ENCODE measurements at places on chromosomes 5 and 9.

GRCh38 chr5:171080186-171080938 lies 218.5 kb downstream of the RANBP17 start:
- DNase-seq = no peak

GRCh38 chr5:148476302-148476701 lies 92.5 kb downstream of the FBXO38 start:
- no peak for DNase-seq

DNA sequence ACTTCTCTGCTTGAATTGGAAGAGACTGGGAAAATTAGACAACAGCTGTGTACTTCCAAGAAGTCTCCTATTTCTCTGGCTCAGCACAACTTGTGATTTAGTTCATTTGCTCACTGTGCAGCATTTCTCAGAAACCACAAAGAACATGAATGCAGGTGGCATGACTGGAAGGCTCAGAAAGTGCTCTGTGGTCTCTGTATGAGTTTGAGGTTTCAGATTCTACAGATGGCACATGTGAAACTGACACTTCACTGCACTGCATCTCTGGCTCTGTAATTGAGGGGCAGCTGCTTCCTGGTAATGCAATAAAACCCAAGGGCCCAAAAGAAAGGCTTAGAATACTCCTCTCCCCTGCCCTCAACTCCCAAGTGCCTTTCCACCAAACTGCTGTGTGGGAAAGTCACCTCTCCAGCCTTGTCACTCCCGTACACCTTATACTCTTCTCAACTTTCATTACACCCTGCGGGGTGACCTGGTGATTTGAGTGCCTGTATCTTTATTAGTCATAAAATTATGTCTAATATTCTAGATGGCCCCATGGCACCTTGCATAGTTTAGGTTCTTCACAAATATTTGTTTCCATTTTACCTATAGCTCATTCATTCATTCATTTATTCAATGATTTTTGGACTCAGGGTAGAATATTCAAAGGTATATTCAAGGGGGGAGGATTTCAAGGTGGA lies 82.5 kb downstream of the ESM1 start:
- DNase-seq = no peak

- no peak for DNase-seq
These were observed 44.9 kb upstream of the SLC12A2 start for GRCh38 chr5:128038643-128039042.

DNA sequence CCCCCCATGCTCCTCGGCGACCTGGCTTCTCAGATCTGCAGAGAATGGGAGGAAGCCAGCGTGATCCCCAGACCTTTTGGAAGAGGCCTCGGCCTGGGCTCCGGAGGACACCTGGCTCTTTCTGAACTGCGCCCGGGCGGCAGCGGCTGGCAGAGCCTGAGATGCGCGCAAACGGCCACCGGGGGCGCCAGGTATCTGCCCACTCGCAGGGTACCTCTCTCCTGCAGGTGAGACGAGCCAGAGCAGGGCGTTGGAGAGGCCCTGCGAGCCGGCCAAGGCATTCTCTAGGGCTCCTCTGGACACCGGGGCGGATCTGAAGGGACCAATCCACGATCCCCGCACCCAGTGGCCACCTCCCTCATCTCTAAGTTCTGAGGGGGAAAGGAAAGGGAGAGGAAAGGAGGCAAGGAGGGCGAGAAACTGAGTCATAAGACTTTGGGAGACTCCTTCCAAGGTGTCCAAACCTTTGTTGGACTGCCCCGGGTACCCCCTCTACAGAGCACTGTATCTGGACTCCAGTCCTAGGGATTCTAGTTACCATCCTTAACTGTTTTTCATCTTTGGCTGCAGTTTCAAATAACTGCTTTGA lies 55.0 kb upstream of the SLC46A2 start:
- no peak for DNase-seq

DNA sequence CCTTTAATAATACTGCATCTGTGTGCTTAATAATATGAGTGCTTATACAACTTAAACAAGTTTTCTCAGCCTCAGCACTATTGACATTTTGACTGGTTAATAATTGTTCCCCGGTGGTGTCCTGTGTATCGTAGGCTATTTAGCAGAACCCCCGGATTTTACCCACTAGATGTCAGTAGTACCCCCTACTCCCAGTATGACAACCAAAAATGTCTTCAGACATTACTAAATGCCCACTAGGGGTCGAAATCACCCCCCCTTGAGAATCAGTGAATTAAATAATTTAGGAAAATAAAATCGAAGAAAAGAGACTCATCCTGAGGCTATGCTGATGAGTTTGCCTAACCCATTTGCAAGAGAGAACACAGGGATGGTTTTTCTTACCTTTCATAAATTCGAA lies 166.3 kb downstream of the ATP10B start:
- DNase-seq = no peak

DNA sequence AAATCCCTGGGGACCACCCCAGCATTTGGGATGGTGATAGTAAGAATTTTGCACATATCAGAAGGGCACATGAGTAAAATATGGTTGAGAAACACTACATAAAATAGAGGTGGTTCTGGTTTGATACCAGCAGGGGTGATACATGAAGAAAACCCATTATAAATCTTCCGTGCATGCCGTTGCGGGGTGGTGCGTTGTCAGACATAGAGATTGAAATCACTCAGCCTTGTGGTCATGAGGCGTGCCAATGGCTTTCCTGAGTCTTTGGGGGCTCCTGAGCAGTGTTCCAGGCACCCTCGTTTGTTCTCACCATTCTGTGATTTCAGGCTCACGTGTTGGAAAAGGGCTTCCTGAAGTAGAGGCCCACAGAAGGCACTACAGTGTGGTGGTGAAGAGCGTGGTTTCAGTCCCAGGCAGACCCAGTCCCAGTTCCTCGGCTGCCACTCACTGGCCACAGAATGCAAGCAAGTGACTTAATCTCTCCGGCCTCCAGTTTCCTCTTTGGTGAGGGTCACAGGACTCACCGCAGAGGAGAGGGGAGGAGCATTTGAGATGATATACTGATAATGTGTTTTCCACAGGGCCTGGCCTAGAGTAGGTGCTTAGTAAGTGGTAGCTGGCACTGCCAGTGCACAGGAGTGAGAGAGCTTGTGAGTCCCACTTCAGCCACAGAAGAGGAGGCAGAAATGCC lies 20.5 kb upstream of the GLRX start:
- DNase-seq = peak; percentile 57

- DNase-seq = no peak
These were observed 59.6 kb upstream of the RGMB start for GRCh38 chr5:98713856-98714255.

DNA sequence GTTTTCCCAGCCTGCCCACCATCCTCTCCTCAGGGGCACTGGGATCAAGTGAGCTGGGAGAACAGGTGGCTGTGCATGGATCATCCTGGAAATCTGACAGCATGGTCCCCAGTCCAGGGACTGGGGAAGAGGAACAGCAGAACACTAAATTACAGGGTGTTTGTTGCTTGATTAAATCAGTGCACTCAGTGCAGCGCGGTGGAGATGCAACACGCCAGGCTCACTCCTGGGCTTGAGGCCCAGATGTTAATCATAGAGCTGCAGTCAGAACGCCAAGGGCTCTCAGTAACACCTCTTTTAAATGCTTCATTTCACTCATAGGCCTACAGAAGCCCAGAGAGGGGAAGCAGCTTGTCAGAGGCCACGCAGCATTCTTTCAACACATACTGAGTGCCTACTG lies 14.2 kb upstream of the LARP1 start:
- no peak for DNase-seq

GRCh38 chr9:7055171-7055903 lies 297.6 kb downstream of the KDM4C start:
- DNase-seq = no peak

DNA sequence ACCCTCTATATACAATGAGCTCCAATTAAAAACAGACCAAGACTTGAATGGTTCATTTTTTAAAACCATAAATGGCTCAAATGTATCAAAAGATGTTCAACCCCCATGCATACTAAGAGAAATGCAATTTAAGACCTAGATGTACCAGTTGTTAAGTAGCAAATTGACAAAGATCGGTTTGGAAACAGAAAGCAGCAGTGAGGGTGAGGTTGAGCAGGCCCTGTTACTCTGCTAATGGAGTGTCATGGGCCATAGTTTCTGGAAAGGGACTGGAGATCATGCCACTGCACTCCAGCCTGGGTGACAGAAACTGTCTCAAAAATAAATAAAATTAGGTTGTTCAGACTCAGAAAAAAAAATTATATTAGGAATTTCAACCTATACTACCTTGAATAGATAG lies 55.0 kb downstream of the FNBP1 start:
- no peak for DNase-seq
